Omental fat pad (tissue), 4 donors: ENCODE measurements at places on chromosomes 2 and 18. TPM values are rescaled to one million over a fixed set of nuclear protein-coding genes. Genes with fewer than 3 reads are reported as not detected.

DNA sequence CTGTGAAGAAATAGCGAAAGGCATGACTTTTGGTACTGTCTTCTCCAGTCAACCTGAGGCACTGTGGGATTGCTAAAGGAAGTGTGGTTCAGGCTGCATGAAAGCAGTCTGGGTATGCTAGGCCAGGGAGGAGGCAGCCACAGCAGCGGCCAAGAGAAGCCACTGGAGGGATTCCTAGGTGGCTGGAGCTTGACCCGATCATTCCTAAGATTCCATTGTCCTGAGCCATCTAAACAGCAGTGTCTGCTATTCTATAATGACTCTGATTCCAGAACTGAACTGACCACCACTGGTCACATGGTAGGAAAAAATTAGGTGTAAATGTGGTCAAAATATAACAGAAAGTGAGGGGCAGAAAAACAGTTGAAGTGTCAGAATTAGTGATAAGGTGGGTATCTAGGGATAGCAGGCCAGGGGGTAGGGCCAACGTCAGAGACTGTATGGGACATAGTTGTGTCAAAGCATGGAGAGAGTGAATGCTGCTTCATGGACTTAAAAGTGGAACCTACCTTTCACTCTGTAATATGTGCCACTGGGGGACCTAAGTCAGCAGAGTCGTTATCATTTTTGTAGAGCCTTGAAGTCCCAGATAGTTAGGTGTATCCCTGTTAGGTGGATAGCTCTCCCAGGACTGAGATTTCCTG lies 204.6 kb downstream of the CTNNA2 start:
- no peak for DNase-seq

GRCh38 chr18:41461114-41461513 lies 493.9 kb upstream of the PIK3C3 start:
- no peak for DNase-seq

Gene MC4R
- total RNA-seq, result 0.28 TPM

- no peak for DNase-seq
Observed at GRCh38 chr2:21289551-21289950, 165.8 kb downstream of the TDRD15 start.

- no peak for DNase-seq
Observed at GRCh38 chr2:48965204-48965603, 189.1 kb downstream of the FSHR start.

- DNase-seq, result no peak
Observed at GRCh38 chr2:127155947-127156346, 49.0 kb upstream of the BIN1 start.

- no peak for DNase-seq
Observed at GRCh38 chr18:63320975-63321265, 1.4 kb upstream of the BCL2 start.

- no peak for DNase-seq
Observed at GRCh38 chr2:190718652-190719526, 70.0 kb downstream of the NAB1 start.

DNA sequence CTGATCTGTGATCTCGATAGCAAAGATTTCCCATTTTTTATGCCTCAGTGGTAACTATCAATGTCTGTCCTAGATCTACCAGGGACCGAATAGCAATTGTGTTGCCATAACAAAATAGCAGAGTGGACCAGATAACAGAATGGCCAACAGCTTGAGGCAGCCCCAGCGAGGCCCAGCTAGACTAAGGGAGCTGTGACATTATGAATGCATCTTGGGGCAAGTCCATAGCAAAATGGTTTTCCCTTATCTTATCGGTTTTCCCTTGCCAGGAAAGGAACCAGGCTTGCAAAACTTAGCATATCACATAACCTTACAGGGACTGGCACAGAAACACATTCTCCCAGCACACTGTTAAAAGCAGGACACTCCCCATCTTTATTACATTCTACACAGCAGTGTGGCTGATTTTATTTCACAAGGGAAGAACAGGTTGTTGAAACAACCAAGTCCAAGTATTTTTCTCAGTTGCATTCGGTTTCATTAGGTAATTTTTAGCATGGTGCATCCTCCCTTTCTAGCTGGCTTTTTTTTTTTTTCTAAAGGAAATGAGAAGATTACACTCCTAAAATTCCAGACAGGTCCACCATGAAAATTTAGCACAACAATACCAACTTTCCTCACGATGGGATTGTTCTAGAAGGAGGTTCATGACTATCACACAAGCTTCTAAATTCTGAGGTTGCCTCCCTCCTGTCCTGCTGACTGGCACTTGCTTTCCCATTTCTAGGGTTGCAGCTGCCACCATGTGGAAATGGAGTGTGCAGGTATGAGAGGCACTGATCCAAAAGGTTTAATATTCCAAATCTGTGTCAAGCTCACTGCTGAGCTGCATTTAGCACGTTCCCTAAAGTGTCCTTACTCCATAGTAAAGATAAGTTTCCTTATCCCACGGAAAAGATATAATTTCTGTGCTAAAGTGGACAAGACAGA lies 97.0 kb upstream of the SLC35G4 start:
- DNase-seq, result no peak

Gene MYO1B
- 41.8 TPM for total RNA-seq

Gene GPR39
- total RNA-seq, result not detected

DNA sequence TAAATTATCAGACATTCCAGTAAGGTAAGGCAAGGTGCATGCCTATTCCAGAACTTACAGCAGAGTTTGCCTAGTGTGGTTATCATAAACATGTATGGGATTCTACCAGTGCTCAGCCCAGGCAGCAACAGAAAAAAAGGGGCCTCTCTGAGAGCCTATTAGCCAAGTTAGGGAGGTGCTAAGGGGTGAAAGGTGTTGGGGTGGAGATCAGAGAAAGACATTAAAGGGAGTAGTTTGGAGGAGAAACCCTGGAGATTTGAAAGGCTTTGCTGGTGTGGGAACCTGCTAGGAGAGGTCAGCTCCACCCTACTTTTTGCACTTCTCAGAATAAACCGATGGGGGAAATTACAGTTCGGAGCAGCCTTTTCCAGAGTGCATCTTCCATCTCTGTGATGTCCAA lies 2.9 kb downstream of the ARPC2 start:
- no peak for DNase-seq
